ENCODE measurements at places on chromosomes 4 and X.

GRCh38 chr4:36260731-36261130 is 16.4 kb upstream of the ARAP2 start:
- DNase-seq, result no peak

DNA sequence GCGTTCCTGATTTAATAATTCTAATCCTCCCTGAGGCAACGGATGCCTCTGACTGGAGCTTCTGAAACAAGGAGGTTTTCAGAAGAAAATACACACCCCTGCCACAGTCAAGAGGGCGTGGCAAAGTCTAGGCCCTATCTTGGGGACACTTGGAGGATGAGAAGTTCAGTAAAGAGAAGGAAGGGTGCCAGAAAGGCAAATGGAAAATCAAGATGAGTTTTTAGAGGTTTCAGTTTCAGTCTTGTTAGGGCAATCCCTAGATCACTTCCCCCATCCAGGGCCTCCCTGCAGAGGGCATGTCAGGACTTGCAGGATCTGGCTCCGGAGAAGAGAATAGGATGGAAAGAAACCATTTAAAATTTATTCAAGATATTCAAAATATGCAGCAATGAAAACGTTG is 28.5 kb upstream of the FGF2 start:
- no peak for DNase-seq

DNA sequence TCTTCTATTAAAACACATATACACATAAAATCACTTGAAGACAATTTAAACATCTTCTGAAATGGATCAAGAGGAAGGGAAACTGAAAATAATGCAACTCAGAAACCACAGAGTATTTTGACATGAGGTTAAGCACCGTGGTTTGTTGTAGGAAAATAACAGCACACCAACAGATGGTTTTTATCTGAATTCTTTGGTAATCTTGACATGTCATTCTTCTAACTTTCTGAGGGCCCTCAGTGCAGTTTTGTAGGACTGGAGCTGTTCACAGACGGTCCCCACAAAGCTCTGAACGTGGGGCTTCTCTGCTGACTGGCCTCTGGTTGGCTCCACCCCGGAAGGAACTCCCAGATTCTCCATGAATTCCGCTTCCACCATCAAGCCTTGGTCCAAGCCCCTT is 16.0 kb upstream of the TLR8 start:
- DNase-seq, result no peak

DNA sequence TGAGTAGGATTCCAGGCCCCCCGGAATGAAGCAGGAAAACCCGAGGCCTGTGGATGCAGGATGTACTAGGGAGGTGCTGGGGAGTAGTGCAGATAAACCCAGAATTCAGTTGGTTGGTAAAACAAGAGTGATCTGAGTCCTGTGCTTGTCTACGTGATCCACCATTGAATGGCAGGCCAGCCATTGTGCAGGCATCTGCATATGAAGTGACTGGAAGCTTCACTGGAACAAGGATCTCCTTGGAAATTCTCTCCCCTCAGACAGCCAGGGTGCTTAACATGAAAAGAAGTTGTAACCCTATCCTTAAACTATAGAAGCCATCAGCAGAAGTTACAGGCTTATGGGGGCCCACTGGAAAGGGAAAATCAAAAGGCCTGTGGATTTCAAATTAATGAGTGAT is 656 bp upstream of the GSPT2 start:
- DNase-seq, result no peak

- DNase-seq, result no peak
Measured at GRCh38 chrX:134936542-134936941, 54.2 kb upstream of the SMIM10 start.

GRCh38 chrX:141668371-141668770 is 30.2 kb downstream of the SPANXD start:
- DNase-seq, result no peak

DNA sequence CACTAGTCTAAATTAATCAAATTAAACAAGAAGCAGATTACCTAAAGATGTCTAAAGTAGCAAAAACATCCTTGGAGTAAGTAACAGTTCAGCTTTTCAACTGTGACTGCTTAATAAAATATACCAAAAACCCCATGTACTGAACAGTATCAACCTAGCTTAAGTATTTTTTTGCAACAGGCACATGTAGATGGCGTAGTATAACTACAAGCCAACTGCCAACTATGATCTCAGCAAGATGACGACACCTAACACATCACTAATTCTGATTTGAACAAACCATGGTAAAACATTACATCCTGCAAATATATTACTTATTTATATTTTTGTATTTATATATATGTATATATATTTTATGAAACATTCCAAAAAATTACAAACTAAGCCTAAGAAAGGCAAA is 24.5 kb downstream of the DHX15 start:
- DNase-seq, result no peak

Measured in stimulated activated CD8-positive, alpha-beta memory T cell treated with anti-CD3 and anti-CD28 coated beads, Interleukin-4, amount 100 ng/mL, for 4 hours (primary cell).